ENCODE measurements at places on chromosomes 2 and 18.
A peak's percentile ranks its signal among the peaks of the same experiment; 100 is the strongest.

DNA sequence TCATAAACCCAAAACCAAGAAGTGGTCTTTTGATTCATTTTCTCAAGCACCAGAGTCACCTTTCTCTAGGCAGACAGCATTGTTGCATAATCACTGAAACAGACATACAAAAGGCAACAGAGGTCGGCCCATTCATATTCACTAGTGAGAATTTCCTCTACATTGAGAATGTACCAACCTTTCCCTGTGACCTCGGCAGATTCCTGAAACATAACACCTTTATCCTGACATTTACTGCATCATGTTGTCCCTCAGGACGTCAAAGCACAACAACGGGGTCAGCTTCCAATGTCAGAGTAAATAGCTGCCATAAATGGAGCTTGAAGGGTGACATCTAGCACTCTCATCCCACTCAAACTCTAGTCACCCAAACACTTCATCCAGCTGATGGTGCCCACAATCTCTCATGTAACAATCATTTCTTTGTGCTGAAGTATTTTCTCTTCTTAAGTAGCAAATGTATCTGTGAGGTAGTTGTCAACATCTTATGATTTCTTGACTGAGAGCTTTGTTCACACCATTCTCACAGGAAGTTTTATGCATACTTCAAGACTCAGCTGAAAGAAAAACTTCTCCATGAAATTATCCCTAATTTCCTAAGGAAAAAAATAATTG, 802.6 kb upstream of the CHAC2 start:
- DNase-seq: no peak

DNA sequence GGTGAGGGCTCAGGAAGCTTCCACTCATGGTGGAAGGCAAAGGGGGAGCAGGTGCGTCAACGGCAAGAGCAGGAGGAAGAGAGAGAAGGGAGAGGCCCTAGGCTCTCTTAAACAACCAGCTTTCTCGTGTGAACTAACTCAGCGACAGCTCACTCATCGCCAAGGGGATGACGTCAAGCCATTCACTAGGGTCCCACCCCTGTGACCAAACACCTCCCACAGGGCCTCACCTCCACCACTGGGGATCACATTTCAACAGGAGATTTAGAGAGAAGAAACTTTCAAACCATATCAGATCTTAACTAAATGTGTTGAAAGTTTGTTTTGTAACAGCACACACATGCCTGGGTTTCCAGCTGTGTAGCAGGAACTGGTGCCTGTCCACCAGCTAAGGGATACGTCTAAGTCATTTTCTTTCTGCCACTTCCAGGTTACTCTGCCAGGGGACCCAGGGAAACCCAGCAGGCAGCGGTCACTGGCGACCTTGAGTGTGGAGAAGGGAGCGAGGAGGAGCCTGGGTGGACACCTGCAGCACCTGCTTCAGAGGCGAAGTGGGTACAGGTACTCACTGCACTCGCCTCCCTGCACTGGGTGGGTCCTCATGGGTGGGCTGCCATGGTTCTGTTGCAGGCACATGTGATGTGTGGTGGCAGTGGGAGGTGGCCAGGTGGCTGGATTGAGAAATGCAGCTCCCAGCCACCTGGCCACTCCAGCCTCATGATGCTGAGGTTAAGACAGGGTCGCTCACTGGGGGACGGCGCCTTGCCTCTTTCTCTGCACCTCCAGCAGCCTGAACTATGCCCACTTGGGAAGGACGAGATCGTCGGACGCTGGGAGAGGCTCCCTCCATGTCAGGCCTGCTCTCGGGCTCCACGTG, 8.4 kb upstream of the GPC1 start:
- DNase-seq: no peak

GRCh38 chr2:36376992-36377738, 21.6 kb downstream of the CRIM1 start:
- DNase-seq: no peak

DNA sequence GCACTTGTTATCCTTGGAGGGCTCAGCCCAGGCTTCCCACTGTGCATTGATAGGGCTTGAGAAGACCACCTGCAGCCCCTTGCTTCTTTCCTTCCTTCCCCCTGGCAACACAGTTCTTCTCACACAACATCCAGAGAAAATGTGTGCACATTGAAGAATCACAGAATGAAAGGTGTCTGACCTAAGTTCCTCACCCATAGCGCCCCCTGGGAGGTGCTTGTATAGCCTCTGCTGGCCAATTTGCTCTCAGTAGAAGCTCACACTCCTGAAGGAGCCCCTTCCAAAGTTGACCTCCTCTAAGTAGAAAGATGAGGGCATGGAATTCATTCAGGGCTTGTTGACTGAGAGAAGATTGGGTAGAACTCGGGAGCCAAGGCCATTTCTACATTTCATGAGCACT, 758.4 kb upstream of the KLHL29 start:
- DNase-seq: no peak

GRCh38 chr2:217609952-217610351, 392.8 kb downstream of the TNS1 start:
- DNase-seq: no peak

- DNase-seq: no peak
These were observed 961.3 kb downstream of the SOCS6 start for GRCh38 chr18:71250191-71250590.

DNA sequence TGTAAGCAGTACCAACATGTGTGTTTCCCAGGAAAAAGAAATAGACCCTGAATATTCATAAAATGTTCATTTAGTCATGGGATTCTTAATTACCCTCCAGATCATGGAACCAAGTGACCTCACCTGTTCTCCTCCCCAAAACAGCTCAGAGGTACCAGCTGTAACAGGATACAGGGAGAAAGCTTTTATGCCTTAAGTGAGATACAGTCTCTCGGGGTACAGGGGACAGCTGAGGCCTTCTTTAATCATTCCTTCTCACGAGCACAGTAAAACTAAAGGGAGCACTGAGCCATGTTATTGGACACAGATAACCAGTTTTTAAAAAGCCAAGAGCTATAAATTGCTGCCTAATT, 16.6 kb downstream of the EPHA4 start:
- DNase-seq: no peak

- peak; percentile 57 for DNase-seq
These were observed 280 bp upstream of the CYP1B1 start for GRCh38 chr2:38076152-38076709.

DNA sequence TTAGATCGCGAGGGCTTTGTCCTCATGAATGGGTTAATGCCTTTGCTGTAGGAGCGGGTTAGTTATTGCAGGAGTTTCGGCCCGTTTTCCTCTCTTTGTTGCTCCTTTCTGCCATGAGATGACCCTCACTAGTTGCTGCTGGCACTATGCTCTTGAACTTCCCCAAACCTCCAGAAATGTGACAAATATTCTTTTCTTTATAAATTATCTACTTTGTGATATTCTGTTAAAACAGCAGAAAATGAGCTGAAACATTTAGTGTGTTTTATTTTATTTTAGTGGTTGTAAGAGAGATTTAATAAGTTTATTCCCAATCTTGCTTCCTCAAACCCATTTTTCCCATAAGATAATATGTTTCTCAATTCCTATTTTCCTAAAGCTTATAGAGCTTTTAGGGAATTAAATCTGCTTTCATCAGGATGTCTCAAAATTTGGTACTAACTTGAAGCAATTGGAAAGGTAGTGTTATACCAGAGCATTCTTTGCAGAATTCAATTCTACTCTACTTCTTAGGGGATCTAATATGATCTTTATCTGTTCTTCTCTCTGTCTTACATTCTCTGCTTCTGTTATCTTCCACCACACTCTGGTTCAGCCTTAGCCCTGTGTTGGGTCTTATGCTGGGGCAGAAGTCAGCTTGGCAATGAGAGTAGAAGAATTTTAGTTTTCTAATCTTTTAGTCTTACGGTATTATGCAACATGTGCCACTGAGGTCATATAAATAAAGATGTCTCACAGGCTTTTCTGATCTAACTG, 23.1 kb downstream of the DDX1 start:
- no peak for DNase-seq

GRCh38 chr2:229486673-229487072, 215.6 kb upstream of the PID1 start:
- no peak for DNase-seq

DNA sequence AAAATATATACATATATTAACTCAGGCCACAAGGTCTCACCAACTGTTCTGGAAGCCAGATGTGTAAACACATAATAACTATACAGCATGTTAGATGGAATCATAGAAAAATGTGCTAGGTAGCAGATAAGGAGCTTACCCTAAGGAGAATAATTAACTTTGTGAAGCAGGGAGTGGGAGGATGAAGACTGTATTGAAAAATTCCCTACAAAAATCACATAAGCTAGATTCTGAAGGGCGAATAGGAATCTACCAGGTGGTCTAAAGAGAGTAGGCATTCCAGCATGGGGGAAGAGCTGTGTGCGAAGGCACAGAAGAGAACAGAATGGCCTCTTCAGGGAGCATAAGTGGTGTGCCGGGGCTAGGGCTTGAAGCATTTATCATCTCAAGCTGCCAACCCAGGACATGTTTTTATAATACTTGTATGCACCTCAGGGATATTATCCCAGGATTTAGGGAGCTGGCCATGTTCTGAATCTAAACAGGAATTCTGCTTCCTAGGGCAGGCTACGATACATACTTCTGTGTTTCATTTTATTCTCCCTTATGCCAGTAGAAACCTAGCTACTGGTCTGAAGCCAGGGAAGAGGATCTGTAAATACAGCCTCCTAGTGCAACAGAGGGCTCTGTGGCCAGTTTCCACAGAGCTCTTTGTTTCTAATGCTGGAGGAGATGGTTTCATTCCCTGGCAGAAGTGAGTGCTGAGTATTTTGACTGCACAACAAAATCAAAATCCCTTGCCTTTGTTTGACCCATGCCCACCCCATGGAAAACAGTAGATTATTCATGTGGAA, 56.7 kb downstream of the NEMP2 start:
- no peak for DNase-seq

GRCh38 chr2:149466635-149467034, 120.9 kb downstream of the MMADHC start:
- DNase-seq: no peak

- DNase-seq: no peak
These were observed 70.5 kb upstream of the RTN4 start for GRCh38 chr2:55120634-55121359.

DNA sequence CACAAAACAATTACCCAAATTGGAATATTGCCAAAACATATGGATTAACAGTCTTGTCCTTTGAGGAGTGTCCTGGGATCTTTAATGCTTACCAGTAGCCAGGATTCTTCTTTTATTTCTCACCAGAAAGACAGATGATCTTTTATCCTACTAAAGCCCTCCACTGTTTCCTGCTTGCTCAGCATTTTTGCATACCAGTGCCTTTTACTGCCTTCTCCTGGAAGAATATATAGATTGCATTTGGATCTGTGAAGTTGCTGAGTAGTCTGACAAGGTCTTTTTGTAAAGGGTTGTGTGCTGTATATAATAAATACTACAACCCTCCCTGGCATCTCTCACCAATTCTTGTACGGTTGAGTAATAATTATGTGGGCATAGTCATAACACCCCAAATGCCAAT, 652.2 kb downstream of the LRRTM4 start:
- DNase-seq: no peak

DNA sequence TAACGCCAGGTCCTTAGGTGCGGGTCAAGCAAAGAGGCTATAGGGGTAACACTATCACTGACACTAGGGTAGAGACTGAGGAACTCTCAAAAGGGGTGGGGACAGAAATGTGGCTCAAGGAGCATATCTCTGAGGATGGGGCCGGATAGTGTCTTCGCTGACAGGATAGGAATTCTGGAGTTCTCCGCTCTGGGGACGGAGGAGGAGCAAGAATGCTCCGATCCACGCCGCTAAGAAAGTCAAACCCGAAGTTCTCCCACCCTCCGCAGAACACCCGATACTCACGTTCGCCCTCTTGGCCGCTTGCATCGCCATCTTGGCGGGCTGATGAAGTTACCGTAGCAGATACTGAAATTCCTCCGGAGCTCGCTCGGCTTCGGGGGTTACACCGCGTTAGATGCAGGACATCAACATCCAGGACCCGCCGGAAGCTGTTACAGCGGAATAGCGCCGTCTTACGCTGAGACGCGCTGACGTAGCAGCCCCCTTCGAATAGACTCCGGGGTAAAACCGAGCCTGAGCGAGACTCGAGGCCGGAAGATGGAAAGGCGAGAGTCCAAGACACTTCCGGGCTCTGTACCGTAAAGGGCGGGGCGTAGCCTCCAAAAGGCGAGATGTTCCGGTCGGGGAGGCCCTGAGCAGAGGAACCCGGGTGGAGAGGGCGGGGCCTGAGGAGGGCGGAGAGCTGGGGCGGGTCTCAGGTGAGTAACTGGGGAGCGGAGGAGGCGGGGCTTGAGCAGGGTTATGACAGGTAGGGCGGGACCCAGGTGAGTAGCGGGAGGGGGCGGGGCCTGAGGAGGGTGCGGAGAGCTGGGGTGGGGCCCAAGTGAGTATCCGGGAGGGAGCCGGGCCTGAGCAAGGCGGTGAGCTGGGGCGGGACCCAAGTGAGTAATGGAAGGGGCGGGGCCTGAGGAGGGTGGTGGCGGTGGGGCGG, at the start of gene SF3B6:
Gene SF3B6, minus strand, starts transcription at position 412 of the 934 bp plus-strand sequence. Its CDS starts 97 bp downstream, at position 315.
- DNase-seq: peak; percentile 99

DNA sequence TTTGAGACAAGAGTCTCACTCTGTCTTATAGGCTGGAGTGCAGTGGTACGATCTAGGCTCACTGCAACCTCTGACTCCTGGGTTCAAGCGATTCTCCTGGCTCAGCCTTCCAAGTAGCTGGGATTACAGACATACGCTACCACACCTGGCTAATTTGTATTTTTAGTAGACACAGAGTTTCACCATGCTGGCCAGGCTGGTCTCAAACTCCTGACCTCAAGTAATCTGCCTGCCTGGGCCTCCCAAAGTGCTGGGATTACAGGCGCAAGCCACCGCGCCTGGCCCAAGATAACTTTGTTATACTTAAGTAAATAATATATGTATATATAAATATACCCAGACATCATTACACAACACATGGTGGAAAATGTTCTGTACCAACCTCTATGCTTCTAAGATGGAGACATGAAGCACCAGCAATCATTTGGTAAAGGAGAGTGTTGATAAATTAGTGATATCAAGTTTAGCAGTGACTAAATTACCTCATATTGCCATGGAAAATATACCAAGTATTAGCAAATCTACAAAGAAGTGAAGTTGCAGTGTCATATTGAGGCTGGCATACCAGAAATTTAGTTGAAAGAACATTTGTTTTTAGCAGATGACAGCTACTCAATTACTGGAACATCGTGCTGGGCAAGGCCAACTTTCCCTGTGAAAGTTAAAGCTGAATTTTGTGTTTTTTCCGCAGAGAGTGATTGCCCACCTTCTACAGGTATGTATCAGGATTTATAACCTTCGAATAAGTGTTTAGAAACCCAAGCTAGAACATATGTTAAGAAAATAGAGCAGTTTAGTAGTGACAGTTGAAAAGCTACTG, 177.7 kb downstream of the MYCN start:
- no peak for DNase-seq

DNA sequence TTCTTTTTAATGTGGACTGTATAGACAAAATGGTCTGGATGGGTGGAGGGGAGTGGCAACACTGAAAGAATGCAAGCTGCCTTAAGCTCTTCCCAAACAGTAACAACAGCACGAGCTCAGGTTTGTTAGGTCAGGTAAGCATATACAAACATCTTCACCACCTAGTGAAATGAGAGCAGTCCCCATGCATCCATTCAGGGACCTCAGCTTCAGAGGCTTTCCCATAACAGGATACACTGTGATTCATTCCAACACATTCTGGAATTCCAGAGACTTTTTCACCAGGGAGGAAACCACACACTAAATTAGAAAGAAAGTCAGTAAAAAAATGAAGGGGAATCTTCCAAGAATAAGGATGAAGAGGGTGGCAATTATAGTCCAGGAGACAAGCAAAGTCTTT, 50.4 kb upstream of the BZW1 start:
- DNase-seq: no peak

GRCh38 chr2:195304310-195304709, 352.7 kb upstream of the SLC39A10 start:
- DNase-seq: no peak

- no peak for DNase-seq
These were observed 10.7 kb downstream of the RPL31 start for GRCh38 chr2:101012706-101013181.

All from stimulated activated CD4-positive, alpha-beta T cell treated with anti-CD3 and anti-CD28 coated beads, Interleukin-12 subunit alpha, Interleukin-12 subunit beta, amount 100 ng/mL, for 48 hours (primary cell).